ENCODE measurements at places on chromosomes 12 and 14.
A peak's percentile ranks its signal among the peaks of the same experiment; 100 is the strongest.

- no peak for DNase-seq
Measured at GRCh38 chr12:54136844-54137580, 51.8 kb downstream of the SMUG1 start.

GRCh38 chr12:110073049-110073831, 24.9 kb upstream of the C12orf76 start:
- no peak for DNase-seq

DNA sequence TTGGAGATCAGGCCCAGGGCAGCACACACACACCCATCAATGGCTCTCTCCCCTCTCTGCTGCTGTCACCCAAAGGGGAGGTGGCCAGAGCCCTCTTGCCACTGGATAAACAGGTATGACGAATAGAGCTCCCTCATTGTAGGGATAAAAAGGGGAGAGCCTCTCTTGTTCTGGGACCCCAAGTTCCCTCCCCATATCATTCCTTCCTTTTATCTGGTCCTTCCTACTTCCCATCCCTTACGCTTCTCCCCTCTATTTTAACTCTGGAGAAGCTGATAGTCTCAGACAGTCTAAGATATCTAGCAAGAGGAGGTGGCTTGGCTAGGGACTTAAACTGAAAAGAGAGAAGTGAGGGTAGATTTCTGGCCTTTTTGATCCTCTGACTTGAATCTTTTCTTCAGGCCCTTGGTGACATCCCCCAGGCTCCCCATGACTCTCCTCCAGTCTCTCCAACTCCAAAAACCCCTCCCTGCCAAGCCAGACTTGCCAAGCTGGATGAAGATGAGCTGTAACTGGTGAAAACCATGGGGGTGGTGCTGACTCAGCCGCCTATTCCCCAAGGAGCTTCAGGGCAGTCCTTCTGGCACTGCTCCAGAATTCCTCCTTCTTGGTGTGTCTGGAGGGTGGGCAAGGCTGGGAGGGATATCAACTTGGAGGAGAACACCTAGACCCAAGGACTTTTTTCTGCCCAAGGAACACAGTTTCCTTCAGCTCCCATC, 5.3 kb downstream of the ARHGEF25 start:
- DNase-seq = no peak

- DNase-seq = no peak
Measured at GRCh38 chr12:98149691-98150210, 365.6 kb upstream of the TMPO start.

- DNase-seq = no peak
Measured at GRCh38 chr14:96874127-96874526, 76.9 kb downstream of the VRK1 start.

DNA sequence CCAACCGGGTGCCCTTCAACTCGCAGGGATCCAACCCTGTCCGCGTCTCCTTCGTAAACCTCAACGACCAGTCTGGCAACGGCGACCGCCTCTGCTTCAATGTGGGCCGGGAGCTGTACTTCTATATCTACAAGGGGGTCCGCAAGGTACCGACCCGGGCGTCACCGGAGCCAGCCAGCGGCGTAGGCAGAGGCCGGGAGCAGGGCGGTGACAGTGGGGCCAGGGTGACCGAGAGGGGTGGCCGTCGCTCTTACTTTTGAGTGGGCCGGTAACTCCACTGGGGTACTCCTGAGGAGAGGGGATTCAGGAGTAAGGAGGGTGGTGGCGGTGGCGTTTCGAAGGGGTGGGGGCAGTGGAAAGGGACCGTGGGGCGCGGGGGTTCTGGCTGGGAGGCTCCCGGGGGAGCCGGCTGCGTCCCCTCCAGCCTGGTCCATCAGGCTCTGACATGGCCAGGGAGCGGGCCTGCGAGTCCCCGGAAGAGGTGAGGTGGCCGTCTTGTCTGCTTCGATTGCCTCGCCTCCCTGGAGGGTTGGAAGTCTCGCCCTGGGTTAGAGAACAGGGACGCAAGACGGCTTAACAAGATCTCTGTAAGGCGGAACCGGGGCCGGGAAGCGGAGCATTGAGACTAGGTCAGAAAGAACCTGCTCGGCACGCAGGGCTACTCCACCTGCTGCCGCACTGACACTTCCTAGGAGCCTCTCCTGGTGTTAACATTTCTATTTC, 491 bp downstream of the WDR20 start:
- DNase-seq = no peak

DNA sequence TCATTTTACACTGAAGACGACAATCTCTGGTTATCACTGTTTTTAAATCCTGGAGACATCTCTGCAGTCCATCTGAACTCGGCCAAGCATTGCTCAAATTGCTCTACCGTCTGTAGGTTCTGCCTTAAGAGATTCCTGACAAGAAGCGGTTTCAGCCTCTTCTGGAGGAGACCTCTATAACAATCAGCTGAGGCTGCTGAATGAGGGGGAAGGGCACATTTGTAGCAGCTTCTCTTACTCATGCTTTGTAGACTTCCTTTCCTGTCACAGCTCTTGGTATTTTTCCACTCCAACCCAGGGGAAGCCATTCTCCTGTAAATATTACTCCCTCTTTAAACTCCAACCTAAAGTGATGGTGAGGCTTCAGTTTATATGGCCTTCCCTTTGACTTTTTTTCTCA, 3.0 kb downstream of the ARG2 start:
- no peak for DNase-seq

DNA sequence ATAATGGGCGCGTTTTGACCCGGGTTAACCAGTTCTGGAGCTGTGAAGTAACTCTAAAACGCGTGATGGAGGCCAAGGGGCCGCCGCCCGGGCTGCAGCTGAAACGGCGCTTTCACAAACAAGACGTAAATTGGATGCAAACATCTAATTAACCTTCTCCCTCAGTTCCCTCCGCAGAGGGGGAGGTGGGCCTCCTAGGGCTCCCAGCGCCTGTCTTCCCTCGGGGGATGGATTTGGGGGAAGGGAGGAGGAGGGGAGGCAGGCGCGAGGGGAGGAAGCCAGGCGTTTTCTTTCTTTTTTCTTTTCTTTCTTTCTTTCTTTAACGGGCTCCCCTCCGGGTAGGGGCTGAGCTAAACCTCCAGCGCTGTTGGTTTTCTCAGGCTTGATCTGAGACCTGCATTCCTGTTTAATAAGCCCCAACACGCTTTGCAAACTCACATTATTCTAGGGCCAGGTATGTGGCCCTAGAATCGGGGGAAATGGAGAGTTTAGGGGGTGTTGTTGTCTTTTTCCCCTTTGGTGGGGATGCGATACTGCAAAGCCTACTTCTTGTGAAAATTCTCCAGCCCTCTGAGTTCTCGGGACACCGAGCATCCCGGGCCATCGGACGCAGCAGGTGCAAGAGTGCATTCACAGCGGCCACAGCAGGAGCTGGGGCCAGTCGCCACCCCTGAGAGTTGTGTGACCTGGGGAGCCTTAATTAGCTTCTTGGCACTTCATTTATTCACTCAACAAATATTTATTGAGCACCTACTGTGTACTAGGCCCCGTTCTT, 43.6 kb upstream of the LHX5 start:
- DNase-seq = no peak

DNA sequence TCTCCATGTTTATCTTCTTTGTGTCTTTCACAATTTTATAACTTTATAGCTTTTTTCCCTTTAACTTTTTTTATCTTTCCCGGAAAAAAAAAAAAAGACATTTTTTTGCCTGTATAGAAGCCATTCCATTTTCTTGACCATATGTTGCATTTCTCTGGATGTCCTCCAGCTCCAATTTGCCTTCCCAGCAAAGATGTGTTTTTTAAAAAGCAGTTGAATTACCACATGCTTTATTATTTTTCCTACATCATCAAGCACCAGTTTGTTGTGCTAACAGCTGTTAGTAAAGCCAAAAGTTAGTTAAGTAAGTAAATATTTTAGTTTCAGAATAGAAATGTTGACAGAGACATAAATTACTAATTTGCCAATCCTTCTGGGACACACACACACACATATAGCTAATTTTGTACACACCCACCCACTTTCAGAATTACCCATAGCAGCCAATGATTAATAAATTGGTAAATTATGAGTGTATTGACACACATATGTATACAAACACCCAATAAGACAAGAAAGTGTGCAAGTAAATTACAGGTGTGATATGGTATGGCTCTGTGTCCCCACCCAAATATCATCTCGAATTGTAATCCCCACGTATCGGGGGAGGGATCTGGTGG, 118.3 kb downstream of the SLC38A6 start:
- DNase-seq = no peak

GRCh38 chr12:52741375-52742195, 35.6 kb downstream of the KRT76 start:
- no peak for DNase-seq

GRCh38 chr12:132559652-132560363, 50.6 kb downstream of the LRCOL1 start:
- peak; percentile 4 for DNase-seq

GRCh38 chr12:94879542-94879941, 124.0 kb downstream of the NDUFA12 start:
- no peak for DNase-seq

DNA sequence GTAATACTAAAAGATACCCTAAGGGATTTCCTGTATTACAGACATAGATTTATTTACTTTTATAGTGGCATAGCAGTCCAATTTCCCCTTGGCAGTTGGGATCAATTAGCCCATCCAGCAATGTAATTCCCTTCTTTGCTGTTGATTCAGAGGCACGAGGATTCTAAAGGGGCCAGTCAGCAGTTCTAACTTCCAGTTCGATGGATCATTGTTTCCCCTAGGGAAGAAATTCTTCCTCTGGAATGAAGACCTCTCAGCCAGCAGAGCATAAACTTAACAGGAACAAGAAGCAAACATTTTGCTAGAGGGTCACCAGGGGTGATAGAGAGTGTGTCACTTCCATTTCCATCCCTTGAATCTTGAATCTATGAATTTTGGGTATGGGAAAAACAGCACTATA, 395.7 kb upstream of the NOVA1 start:
- DNase-seq = no peak

GRCh38 chr14:101109981-101110728, 206.6 kb upstream of the RTL1 start:
- no peak for DNase-seq

DNA sequence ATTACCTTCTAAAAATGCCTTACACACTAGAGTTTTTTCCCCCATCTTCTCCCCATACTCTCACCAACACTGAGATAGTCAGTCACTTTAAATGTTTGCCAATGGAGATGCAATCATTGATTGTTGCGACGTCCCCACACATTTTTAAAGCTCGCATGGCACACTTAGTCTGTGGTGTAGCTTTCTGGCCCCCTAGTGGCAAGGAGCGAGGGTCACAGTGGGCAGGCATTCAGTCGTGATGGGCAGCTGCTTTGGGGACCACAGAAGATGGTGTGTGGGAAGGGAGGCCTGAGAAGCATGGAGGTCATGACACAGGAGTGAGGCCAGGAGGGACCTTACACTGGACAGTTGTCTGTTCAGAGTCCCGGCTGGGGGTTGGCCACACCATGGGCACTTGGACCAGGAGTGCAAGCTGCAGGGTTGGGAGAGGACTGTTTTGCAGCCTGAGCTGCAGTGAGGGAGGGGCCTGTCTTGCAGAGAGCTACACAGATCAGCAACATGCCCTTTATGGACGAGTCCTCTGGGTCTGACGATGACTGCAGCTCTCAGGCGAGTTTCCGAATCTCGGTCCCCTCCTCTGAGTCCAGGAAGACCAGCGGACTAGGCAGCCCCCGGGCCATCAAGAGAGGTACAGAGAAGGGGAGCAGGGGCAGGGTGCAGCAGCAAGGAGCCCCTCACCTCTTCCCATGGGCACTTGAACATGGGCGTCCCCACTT, 28.6 kb downstream of the PIGH start:
- peak; percentile 15 for DNase-seq

GRCh38 chr14:22915886-22916521, 2.9 kb downstream of the RBM23 start:
- no peak for DNase-seq

GRCh38 chr14:61475316-61475715, 153.9 kb downstream of the PRKCH start:
- no peak for DNase-seq

DNA sequence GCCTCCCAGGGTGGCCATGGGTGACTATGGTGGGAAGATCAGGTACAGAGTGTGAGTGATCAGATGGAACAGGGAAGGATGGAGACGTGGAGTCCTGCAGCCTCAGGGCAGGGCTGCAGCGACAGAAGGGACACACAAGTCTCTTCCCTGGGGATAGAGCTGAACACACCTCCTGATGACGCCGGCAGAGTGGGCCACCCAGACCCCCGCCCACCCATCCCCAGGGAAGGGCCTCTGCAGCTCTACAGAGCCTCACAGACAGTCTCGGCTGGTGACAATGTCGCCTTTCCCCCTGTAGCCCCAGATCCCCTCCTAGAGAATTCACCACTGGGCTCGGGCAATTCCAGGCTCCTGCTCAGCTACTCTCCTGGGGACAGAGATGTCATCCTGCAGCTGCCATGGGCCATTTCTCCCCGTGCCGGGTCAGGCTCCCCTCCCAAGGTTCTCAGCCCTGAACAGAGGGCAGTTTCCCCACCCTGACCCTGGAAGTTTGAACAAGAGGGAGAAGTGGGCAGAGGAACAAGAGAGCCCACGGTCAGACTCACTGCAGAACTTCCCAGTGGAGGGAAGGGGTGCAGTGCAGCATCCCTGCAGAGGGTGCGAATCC, 115.7 kb downstream of the NCOR2 start:
- no peak for DNase-seq

GRCh38 chr12:27177706-27178105, 66.4 kb upstream of the STK38L start:
- DNase-seq = no peak

DNA sequence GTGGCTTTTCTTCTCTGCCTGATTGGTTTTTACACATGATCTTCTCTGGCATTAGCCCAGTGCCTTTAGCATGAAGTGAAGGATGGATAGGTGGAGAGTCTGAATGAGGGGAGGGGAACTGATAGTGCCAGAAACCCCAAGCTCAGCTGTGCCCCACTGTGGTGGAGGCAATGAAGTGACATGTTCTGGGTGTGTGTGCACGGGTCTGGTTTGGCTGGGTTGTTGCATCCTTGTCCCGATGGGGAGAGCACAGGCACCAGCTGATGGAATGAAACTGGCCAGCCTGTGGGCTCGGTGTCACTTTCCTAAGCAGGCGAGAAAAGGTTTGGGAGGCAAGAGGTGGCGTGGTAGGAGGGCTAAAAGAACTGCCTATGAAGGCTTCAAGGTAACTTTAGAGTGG, 65.3 kb downstream of the CACNA1C start:
- DNase-seq = no peak

- DNase-seq = no peak
Measured at GRCh38 chr14:52902971-52903619, 47.8 kb downstream of the FERMT2 start.
